ENCODE measurements at places on chromosomes 16 and 17. TPM values are rescaled to one million over a fixed set of nuclear protein-coding genes. Genes with fewer than 3 reads are reported as not detected.

GRCh38 chr16:1011316-1012082 is 29.9 kb downstream of the SOX8 start:
- H3K27ac ChIP-seq = no peak overlapping the region
- H3K27me3 ChIP-seq = peaks cover 24% of the 10 kb centered on the region
- DNase-seq = no peak
- no peak overlapping the region for H3K4me3 ChIP-seq
- no peaks in the 10 kb centered on the region for H3K36me3 ChIP-seq
- H3K4me1 ChIP-seq = no peaks in the 10 kb centered on the region

DNA sequence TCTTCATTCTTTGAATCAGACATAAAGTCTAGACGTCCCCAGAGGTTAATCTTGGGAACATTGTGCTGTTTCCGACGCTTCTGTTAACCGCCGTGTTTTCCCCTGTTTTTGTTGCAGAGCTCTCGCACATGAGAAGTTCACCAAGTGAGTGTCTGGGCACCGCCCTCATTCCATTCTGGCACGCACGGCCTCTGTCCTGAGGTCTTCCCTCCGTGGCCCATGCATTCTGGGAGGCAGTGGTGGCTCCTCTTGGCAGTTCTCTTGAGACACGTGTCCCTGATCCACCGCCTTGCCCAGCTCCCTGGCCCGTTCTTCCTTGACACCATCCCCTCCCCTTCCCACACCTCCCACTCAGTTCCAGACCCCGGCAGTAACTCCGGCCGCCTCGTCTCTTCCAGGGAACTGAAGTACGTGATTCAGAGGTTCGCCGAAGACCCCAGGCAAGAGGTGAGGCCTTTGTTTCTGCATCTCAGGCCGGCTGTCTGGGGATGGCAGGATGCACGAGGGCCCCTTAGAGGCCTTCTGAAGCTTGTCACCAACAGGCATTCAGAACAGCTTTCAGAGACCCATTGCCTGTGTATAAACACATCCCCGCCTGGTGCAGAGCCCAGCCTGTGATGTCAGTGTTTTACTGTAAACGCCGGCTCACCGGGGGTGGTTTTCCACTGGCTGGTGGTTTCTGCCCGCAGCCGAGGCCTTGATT is 85.9 kb upstream of the PLCG2 start:
- DNase-seq = no peak
- H3K4me3 ChIP-seq = peak overlapping the region; percentile 40
- no peaks in the 10 kb centered on the region for H3K27me3 ChIP-seq
- peak overlapping the region; percentile 97 for H3K27ac ChIP-seq

Gene CA7
- not detected for total RNA-seq

Gene FOXN1
- total RNA-seq = not detected

DNA sequence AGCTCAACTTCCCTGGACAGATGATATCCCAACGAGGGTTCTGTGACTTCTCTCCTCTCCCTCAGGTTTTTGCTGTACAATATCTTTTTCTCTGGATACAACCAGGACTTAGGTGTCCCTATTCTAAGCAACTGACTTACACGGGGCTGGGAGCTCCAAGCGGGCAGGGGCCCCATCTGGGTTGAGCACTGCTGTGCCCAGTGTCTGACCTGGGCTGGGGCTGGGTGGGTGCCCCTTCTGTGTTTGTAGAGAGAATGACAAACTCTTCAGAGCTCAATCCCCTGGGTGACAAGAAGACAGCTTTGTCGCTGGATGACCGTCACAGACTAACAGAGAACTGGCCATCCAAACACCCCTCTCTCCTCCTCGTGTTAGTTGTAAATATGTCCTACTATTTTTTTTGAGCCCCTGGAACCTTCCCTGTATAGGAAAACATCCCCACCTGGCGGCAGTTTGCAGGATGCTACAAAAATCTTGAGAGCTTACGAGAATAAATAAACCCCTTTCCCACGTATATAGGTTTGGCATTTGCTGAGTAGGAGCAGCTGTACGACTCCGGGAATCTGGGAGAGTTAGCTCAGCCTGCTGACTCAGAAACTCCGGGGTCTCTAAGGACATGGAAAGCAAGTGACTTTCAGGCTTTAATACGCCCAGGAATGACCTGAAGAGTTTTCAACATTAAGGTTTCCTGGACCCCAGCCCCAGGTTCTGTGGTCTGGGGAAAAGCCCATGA is 23.7 kb upstream of the RCVRN start:
- H3K27ac ChIP-seq = peak overlapping the region; percentile 54
- no peak overlapping the region for H3K4me3 ChIP-seq
- H3K4me1 ChIP-seq = peaks cover 27% of the 10 kb centered on the region
- H3K27me3 ChIP-seq = peaks cover 3% of the 10 kb centered on the region
- peaks cover 3% of the 10 kb centered on the region for H3K36me3 ChIP-seq

Gene TNFRSF13B
- total RNA-seq = not detected

Gene SLC7A6OS
- 12.7 TPM for total RNA-seq

GRCh38 chr17:83179811-83180210 is 100.4 kb downstream of the METRNL start:
- DNase-seq = peak; percentile 71
- H3K36me3 ChIP-seq = no peaks in the 10 kb centered on the region
- H3K27ac ChIP-seq = no peak overlapping the region
- H3K27me3 ChIP-seq = no peaks in the 10 kb centered on the region
- no peak overlapping the region for H3K4me3 ChIP-seq

- H3K4me3 ChIP-seq = no peak overlapping the region
- peaks cover 4% of the 10 kb centered on the region for H3K27me3 ChIP-seq
- H3K36me3 ChIP-seq = no peaks in the 10 kb centered on the region
- peaks cover 39% of the 10 kb centered on the region for H3K4me1 ChIP-seq
Measured at GRCh38 chr17:79019632-79020584, 4.1 kb upstream of the C1QTNF1 start.

DNA sequence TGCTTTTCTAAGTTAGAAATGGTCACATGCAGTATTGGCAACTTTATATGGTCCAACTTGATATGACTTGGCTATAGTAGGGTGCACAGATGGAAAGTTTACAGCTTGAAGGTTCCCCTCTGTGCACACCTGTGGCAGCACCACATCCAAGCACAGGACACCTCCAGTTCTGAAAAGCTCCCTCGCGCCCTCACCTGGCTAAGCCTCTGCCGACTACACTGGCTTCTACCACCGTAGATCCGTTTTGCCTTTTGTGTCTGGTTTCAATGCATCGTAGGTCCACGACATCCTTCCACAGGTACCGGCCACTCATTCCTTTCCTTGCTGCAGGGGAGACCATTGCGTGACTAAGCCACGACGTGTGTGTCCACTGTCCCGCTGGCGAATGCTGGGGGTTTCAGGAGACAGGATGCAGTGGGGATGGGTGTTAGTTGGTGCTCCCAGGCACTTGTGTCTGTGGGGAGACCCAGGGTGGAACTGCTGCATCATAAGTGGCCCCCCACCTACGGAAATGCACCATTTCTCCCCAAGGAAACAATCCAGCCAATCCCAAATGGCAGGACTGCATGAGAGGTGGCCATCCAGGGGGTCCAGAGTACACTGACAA is 4.9 kb upstream of the RASD1 start:
- H3K4me1 ChIP-seq = no peaks in the 10 kb centered on the region
- H3K27me3 ChIP-seq = peaks cover 4% of the 10 kb centered on the region
- H3K27ac ChIP-seq = no peak overlapping the region

Gene RAMP2
- 0.63 TPM for total RNA-seq

- H3K4me3 ChIP-seq = no peak overlapping the region
- peaks cover 2% of the 10 kb centered on the region for H3K36me3 ChIP-seq
- peaks cover 9% of the 10 kb centered on the region for H3K4me1 ChIP-seq
- no peaks in the 10 kb centered on the region for H3K27me3 ChIP-seq
- H3K27ac ChIP-seq = no peak overlapping the region
Measured at GRCh38 chr17:32783602-32784001, 93.3 kb downstream of the MYO1D start.

DNA sequence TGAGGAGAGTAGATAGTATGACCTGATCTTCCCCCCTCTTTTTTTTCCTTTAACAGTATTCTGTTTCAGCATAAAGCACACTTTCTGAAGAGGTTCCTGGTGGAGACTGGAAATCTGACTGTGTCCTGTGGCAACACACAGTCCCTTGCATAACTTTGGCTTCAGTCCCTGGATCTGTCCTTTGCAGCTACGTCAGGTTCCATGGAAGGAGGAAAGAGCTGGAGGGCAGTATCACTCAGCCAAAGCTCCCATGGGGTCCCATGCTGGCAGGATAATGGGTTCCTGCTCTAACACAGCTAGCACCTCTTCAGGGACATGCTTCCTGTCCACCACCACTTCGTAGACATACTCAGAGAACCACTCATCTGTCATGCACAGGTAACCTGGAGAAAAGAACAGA is 13.3 kb upstream of the SLC6A4 start:
- H3K27ac ChIP-seq = no peak overlapping the region
- no peak for DNase-seq
- no peak overlapping the region for H3K4me3 ChIP-seq
- H3K36me3 ChIP-seq = peaks cover 40% of the 10 kb centered on the region
- H3K4me1 ChIP-seq = no peaks in the 10 kb centered on the region

- no peak for DNase-seq
- H3K27ac ChIP-seq = peak overlapping the region; percentile 94
- H3K4me1 ChIP-seq = peaks cover 54% of the 10 kb centered on the region
- H3K36me3 ChIP-seq = no peaks in the 10 kb centered on the region
Measured at GRCh38 chr16:65510850-65511249, 389.0 kb upstream of the CDH11 start.

- H3K27ac ChIP-seq = no peak within 1 kb of the TSS
- peak within 1 kb of the TSS; percentile 68 for H3K4me3 ChIP-seq
- H3K36me3 ChIP-seq = no peaks in the 10 kb centered on the region
- peaks cover 13% of the 10 kb centered on the region for H3K4me1 ChIP-seq
- H3K27me3 ChIP-seq = peaks cover 18% of the 10 kb centered on the region
Measured at GRCh38 chr17:31391496-31391949, at the start of gene RAB11FIP4. RAB11FIP4 (plus strand) TSS chr17:31391675; CDS start chr17:31391853, 178 bp downstream.

- H3K4me1 ChIP-seq = peaks cover 47% of the 10 kb centered on the region
- no peaks in the 10 kb centered on the region for H3K27me3 ChIP-seq
- no peak for DNase-seq
Measured at GRCh38 chr16:11583166-11583565, 3.6 kb downstream of the LITAF start.

Gene PRSS27
- total RNA-seq = 2.8 TPM

Gene KCNAB3
- 1.9 TPM for total RNA-seq

- no peaks in the 10 kb centered on the region for H3K27me3 ChIP-seq
- H3K27ac ChIP-seq = peak overlapping the region; percentile 86
- H3K4me1 ChIP-seq = peaks cover 42% of the 10 kb centered on the region
- DNase-seq = peak; percentile 47
- H3K36me3 ChIP-seq = peaks cover 11% of the 10 kb centered on the region
- H3K4me3 ChIP-seq = no peak overlapping the region
Measured at GRCh38 chr17:80918731-80919130, 72.9 kb upstream of the CHMP6 start.

Gene TBX2
- 2.0 TPM for total RNA-seq

DNA sequence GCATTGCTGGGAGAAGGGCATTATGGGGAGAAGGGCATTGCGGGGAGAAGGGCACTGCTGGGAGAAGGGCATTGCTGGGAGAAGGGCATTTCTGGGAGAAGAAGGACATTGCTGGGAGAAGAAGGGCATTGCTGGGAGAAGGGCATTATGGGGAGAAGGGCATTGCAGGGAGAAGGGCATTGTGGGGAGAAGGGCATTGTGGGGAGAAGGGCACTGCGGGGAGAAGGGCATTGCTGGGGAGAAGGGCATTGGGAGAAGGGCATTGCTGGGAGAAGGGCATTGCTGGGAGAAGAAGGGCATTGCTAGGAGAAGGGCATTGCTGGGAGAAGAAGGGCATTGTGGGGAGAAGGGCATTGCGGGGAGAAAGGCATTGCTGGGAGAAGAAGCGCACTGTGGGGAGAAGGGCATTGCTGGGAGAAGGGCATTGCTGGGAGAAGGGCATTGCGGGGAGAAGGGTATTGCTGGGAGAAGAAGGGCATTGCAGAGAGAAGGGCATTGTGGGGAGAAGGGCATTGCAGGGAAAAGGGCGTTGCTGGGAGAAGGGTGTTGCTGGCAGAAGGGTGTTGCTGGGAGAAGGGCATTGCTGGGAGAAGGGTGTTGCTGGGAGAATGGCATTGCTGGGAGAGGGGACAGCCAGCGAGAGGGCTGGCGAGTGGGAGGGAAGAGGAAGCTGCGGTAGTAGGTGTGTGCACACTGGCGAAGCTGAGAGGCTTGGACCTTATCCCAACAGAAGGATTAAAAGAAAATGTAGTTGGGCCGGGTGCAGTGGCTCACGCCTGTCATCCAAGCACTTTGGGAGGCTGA is 4.6 kb upstream of the PYDC1 start:
- no peak for DNase-seq
- peaks cover 4% of the 10 kb centered on the region for H3K4me1 ChIP-seq
- H3K4me3 ChIP-seq = no peak overlapping the region

DNA sequence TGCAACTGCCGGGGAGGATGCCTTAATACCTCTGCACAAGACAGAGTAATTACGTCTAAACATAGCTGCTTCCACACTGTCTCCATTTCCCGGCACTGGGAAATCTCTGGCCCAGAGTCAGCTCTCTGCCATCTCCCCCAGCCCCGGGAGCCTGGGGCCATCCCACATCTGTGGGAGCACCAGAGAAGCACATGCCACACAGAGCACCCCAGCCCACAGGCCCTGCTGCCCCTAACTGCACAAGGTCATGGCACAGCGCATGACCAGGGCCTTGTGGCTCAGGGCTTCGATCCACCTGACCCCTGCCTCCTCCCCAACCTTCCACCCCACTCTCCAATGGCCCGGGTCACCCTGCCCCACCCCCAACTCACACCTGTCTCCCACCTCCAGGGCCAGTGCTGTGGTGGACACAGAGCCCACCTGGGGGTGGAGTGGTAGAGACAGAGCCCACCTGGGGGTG is 36.6 kb upstream of the RBFOX3 start:
- no peak overlapping the region for H3K4me3 ChIP-seq
- no peaks in the 10 kb centered on the region for H3K4me1 ChIP-seq
- peaks cover 60% of the 10 kb centered on the region for H3K27me3 ChIP-seq
- peaks cover under 1% of the 10 kb centered on the region for H3K36me3 ChIP-seq
- no peak for DNase-seq
- H3K27ac ChIP-seq = no peak overlapping the region

DNA sequence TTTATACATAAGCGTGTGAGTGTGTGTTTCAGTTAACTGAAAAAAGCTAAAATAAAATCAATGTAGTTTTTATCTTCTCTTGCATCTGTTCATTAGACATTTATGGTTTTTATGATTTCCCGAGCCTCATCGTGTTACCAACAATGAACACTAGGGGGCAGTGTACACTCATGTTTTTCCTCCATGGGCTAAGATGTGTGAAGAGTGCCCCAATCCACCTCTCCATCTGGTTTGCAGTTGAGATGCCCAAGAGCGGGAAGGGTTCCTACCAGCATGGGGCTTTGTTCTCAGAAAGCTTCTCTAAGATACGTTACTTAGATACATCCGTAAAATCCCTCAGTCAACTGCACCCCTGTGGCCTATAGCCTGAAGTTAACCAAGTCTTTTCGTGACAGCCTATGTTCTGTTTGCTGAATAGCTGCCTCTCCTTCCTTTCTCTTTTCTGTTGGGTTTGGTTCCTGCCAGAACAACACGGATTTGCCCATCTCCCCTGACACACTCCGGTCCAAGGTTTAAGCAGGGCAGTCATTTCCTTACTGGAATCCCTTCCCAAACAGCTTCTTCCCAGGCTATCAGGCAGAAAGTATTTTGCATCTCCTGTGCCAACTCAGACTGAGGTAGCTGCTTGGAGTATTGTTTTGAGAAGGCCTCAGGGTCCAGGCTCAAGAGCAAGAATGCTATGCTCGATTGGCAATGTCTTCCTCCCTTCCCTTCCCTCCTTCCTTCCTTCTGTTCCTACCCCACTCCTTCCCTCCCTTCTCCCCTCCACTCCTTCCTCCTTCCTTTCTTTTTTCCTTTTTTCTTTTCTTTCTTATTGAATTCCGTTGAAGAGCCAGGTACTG is 12.9 kb upstream of the ELAC2 start:
- DNase-seq = no peak
- no peak overlapping the region for H3K4me3 ChIP-seq
- H3K36me3 ChIP-seq = no peaks in the 10 kb centered on the region
- H3K27ac ChIP-seq = no peak overlapping the region

Gene PNMT
- 0.46 TPM for total RNA-seq

GRCh38 chr17:42337442-42337841 is 49.1 kb downstream of the STAT5A start:
- H3K27ac ChIP-seq = peak overlapping the region; percentile 87
- H3K4me3 ChIP-seq = no peak overlapping the region
- H3K36me3 ChIP-seq = peaks cover 30% of the 10 kb centered on the region
- DNase-seq = no peak

Gene TMEM132E
- 0.36 TPM for total RNA-seq
